ENCODE measurements at places on chromosomes 13 and 19. TPM values are rescaled to one million over a fixed set of nuclear protein-coding genes. Genes with fewer than 3 reads are reported as not detected.

DNA sequence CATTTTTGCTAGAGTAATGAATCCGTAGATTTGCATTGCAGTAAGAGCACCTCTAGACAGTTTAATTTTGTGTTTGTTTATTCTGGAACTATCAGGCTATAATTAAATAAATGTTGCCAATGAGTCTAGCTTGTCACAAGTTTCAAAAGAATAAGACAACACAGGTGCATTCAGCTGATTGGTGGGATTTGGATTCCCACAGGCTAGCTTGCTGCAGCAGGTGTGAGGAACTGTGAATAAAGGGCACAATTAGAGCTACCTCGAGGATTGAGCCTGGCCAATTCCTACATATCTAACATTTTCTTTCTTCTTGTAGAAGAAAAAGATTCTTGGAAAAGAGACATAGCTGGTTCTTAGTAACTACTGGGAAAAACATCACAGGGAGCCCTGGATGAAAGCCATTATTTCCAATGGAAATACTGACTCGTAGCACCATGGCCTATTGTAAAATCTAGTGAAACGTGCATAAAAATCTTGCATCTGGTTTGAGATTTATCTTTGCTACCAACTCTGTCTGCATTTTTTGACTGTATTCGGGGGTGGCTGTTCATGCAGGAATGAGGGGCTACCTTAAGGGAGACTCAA is 360.9 kb downstream of the FGF9 start:
- DNase-seq = no peak

- DNase-seq = no peak
Observed at GRCh38 chr19:1214862-1215731, 9.5 kb downstream of the STK11 start.

Gene RPS5
- total RNA-seq = 311 TPM

Gene IZUMO1
- total RNA-seq = not detected

Gene FREM2
- total RNA-seq = 2.0 TPM

DNA sequence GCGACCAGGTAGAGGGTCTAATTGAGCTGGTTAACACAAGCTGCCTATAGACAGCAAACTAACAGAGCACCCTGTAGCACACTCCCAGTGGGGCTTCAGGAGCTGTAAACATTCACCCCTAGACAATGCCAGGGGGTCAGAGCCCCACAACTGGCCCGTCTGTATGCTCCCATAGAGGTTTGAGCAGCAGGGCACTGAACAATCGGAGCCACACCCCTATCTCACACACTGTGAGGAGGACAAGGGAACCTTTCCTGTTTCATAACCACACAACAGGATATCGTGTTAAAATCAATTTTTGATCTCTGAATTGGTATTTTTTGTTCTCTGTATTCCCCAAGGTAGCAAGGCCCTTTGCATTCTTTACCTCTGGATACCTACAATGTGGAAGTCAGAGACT is 266.1 kb downstream of the SPRY2 start:
- DNase-seq = peak; percentile 53

GRCh38 chr13:23848646-23849141 is 40.5 kb downstream of the MIPEP start:
- no peak for DNase-seq

- no peak for DNase-seq
Observed at GRCh38 chr13:20567881-20568528, 1.0 kb downstream of the IFT88 start.

Gene PLK5
- not detected for total RNA-seq

DNA sequence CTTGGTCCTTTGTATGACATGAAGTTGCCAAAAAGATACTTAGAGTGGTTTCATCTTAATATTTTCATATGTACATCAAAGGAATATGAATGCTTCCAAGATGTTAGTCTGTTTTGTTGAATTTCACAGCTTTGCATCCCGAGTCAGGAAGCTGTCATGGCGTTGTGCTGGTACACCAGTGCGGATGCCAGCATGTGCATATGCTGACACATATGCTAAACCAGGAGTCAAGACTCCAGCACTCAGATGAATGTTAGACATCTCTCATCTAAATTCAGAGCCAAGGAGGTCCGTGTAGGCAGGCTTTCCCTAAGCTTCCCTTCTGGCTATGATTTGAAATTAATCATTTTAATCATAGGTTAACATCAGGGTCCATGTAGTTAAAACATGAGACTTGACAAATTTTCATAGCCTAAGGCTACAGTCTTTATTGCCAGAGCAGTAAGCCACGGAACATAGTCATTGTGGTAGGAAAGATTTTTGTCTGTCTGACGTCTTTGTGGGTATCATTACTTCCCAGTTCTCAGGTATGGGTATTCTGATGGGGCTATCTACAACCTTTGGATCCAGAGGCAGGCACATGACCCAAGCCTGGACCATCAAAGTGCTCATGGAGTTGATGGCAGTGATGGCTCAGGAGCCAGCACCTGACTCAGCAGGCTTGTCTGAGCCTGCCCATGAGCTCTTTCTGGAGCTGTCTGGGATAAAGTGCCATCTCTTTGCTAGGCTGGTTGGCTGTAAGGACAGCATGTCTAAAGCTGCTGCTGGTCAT is 246.1 kb downstream of the KCNRG start:
- no peak for DNase-seq

Gene IGSF23
- total RNA-seq = 7.0 TPM

Gene BCL3
- total RNA-seq = 30.8 TPM

Gene SULT2A1
- total RNA-seq = 347 TPM

DNA sequence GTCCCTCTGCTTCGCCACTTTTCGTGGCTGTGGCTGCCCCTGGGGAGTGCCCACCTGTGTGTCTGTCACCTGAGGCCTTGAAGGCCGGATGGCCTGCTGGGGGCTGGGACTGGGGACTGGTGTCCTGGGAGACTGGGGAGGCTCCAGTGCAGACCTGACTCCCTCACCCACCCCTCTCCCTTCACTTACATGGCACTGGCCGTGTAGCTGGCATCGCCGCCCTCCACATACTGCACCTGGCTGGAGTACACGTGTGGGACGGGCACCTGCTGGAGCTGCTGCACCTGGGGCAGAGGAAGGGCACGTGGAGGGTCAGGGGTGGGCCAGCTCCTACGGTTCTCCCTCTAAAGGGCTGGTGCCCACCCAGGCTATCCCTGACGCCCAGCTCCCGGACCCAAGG is 25.5 kb downstream of the DCAF15 start:
- DNase-seq = no peak

Measured in left lobe of liver (tissue), 2 donors.